ENCODE measurements at places on chromosomes 3 and 15. TPM values are rescaled to one million over a fixed set of nuclear protein-coding genes. Genes with fewer than 3 reads are reported as not detected.

GRCh38 chr15:57375827-57376695 is at the start of gene CGNL1:
TSS of gene CGNL1 (plus strand) at chr15:57376505. CDS start at chr15:57438000, 61,495 bp downstream.
- DNase-seq = no peak

- no peak for DNase-seq
Measured at GRCh38 chr3:187986514-187986934, 167.4 kb upstream of the LPP start.

- no peak for DNase-seq
Measured at GRCh38 chr3:25768851-25769250, 14.4 kb downstream of the NGLY1 start.

DNA sequence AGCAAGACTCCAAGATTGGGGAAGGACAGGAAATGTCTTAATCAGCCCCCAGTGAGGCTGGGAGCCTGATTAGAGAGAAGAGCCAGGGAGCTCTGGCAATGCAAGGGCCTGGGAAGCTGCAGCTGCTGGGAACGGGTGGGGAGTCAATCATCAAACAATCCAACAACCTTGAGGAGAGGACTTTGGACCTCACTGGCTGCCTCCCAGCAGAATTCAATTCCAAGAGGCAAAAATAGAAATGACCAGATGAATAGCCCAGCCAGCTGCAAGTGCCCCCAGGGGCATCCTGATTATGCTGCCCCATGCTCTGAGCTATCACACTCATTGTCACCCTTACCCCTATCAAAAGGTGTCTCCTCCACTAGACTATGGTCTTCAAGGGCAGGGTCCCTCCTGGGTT is 6.1 kb upstream of the HOMER2 start:
- no peak for DNase-seq

DNA sequence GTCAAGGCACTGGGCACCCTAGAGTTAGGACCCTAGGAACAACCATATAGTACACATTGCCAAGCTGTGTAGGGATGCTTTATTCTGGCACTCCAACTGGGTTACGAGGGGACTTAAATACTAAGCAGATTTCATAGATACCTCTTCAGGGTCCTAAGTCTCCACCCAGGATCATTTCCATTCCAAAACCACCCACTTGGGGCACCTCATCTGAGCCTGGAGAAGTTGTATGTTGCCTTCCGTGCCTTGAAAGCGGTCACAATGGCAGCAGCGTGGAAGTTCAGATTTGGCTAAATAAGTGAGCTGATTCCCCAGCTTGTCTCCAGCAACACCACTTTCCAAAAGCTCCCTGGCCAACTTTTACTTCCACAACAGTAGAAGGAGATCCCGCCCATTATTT is 4.6 kb downstream of the TMEM202 start:
- no peak for DNase-seq

GRCh38 chr3:166444336-166444735 is 607.1 kb upstream of the BCHE start:
- DNase-seq = no peak

DNA sequence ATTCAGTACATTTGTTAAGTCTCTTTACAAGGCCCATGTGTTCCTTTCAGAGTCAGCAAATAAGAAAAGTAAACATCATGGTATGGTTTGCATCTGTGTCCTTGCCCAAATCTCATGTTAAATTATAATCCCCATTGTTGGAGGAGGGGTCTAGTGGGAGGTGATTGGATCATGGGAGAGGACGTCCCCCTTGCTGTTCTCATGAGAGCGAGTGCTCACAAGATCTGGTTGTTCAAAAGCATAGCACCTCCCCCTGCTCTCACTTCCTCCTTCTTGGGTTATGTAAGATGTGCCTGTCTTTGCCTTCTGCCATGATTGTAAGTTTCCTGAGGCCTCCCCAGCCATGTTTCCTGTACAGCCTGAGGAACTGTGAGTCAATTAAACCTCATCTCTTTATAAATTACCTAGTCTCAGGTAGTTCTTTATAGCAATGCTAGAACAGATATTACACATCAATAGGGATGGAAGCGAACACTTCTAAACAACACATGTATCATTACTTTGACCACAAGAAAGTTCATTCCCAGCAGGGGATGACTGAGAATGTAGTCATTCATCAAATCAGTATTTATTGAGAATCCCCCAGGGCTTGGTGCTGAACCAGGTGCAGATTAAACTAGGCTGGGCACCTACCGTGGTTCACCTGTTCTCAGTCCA is 4.1 kb downstream of the EFCAB12 start:
- no peak for DNase-seq

DNA sequence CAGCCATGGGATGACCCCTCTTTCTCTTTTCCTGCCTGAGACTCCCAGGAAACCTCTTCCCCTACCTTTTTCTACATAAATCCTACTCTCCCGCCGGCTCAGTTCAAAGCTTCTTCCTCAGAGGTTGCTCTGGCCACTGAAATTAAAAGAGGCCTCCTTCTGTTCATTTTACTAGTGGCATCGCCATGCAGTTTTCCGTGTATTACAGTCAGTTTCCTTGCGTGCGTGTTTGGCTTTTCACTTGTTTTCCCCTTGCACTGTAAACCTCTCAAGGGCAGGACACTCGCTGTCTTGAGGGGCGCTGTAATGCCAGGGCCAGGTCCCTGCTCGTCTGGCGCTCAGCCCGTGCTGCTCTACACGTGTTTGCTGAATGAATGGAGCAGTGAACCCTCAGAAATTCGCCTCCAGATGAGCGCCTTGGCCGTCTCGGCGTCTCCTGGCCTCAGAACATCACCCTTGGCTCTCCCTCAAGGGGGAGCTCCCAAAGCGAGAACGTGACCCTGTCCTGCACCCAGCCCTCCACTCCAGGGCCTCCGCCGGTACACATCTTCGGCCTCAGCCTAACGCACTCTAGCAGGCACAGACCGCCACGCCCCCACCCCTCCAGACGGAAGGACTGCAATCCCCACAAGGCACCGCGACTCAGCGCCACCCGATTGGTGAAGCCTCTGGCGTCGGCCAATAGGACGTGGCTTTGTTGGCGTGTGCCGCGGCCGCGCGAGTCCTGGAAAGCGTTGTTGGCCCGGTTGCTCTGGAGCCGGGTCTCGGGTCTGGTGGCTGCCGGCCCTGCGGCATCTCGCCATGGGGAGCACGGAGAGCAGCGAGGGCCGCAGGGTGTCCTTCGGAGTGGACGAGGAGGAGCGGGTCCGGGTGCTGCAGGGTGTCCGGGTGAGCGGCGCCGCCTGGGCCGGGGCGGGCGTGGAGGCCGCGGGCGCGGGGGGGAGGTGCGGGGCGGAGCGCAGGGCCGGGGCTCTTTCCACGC is at the start of gene CHCHD6:
Gene CHCHD6 (plus strand): TSS at position 729 of the 982 bp plus-strand sequence. CDS start 73 bp downstream, at position 802.
- peak; percentile 93 for DNase-seq

GRCh38 chr3:108501535-108501934 is 8.9 kb downstream of the MYH15 start:
- DNase-seq = no peak

DNA sequence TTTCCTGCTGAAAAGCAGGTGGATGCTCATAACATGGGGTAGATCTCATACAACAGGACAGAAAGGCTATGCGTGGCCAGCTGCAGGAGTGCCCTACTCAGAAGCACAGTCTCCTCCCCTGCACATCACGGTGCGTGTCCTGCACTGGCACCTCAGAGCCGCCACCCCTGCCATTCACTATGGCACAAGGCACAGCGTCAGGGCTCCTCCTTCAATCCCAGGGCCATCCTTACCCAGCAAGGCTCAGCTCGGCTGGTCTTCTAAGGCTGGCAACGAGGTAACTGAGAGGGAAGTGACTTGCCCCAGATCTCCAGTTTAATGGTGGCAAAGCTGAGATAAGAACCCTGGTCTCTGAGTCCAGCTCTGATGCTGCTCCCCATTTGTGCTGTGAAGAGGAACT is 97.1 kb downstream of the CPN2 start:
- no peak for DNase-seq

DNA sequence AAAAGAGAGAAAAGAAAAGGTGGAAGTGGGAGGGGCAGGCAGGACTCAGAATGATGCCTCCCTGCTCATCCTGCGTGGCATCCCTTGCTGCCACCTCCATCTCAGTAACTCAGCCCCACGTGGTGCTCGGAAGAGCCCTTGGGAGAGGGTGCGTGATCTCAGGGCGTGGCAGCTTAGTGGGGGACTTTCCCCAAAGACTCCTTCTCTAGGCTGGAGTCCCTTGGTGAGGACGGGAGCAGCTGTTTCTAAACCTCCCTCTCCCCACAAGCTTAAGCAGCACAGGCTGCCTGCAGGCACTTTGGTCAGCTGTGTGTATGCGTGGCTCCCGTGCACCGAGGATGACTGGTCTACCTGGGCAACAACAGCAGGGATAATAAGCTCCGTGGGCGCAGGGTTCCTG is 7.4 kb upstream of the ANPEP start:
- no peak for DNase-seq

GRCh38 chr3:126212620-126213378 is 32.4 kb upstream of the ALDH1L1 start:
- DNase-seq = peak; percentile 52

DNA sequence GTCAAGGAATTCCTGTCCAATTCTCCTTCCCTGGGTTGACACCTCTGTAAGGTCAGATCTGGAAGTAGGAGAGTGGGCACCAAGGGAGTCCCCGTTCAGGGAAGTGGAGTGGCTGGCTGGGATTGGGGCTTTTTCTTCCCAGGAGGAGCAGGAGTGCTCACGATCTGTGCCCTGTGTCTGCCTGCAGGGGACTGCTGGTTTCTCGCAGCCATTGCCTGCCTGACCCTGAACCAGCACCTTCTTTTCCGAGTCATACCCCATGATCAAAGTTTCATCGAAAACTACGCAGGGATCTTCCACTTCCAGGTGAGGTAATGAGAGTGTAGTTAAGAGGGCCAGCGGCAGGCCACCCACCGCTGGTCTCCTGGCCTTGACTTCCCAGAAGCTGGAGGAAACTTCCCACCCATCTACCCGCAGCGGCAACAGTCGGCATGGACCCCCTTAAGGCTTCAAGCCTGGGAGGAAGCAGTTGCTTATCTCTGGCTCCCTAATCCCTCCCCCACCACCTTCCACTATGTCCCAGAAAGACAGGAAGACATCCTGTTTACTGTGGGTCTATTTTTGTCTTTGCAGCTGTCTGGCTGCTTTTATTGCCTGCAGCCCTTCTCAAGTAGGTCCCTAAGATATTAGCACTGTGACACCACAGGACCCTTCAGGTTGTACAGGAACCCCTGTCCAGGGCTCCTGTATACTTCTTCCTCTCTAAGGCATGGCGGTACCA is 26.8 kb downstream of the CAPN3 start:
- DNase-seq = no peak

DNA sequence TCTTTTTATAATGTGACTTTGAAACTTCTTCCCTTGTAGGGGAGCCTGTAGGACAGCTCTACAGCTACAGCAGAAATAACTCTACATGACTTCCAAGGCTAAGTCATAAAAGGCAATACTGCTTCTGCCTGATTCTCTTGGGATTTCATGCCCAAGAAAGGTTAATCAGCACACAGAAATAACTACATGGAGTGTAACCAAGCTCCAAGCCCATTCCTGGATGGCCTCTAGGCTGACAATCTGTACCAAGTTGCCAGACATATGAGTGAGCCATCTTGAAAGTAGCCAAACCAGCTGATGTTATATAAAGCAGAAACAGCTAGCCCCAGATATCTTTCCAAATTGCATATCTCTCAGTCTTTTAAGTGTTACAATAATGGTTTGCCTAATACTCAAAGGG is 75.8 kb upstream of the OSTN start:
- no peak for DNase-seq

DNA sequence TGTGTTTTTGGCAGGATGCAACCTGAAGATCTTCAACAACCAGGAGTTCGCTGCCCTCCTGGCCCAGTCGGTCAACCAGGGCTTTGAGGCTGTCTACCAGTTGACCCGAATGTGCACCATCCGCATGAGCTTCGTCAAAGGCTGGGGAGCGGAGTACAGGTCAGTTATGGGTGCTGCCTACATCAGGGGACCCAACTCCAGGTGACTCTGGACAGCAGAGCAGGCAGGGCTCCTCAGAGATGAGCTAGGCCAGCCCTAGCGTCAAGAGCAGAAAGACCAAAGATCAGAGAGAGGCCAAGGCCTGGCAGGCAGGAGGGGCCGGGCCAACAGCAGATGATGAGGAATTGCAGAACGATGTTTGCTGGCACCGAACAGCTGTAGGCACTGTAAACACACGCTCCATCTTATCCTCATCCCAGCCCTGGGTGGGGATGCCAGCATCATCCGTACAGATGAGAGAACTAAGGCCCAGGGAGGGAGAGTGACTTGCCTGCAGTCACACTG is 67.1 kb downstream of the AAGAB start:
- no peak for DNase-seq

DNA sequence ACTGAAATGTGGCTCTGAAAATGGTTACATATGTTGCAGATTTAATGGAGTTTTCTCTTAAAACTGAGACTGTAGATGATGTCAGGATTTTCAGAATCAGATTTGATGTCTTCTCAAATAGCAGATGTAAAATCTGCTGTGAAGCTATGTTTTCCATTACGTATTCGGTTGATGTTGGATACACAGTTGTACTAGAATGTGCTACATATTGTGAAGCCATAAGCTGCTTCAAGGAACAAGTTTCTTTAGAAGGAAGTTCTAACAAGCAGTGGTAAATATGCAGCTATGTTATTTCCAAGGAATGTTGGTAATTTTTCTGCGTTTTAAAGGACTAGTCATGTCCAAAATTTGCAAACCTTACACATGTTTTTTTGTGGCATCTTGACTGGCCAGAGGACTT is 197.7 kb downstream of the RBMS3 start:
- DNase-seq = no peak

GRCh38 chr3:145942052-145942451 is 218.9 kb downstream of the PLOD2 start:
- no peak for DNase-seq

- no peak for DNase-seq
Measured at GRCh38 chr3:31760654-31761053, 220.4 kb downstream of the OSBPL10 start.

DNA sequence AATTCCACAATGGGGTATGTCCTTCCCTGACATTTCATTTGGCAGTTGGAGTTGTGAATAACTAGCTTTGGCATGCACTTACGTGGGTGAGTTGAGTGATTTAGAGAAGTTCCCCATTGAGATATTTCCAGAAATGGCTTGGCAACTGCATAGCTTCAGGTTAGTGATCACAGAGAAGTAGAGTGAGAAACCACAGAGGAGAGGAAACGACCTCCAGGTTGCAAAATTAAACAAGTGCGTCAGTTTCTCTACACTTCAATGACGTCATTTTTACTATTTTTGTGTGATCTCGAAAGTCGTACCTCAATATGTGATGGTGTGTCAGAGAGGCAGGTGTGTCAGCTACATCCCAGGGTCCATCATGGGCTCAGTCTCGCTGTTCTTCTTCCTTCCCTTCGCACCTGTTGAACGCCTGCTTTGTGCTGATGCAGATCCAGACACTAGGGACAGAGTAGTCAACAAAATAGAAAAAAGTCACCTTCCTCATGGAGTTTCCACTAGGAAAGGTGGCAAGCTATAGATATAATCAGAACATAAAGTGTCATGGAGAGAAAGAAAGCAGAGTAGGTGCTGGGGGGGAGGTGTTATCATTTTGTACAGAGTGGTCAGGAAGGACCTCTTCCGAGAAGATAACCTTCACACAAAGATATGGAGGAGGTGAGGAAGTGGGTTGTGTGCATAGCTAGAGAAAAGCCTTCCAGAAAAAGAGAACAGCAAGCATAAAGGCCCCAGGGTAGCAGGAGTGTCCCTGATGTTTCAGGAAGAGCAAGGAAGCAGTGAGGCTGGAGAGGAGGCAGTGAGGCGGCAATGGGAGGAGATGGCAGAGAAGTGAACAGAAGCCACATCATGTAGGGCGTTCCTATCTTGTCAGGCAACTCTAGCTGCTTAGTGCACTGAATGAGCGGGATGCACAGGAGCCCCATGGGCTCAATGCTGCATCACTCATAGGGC is 75.6 kb downstream of the MCTP2 start:
- DNase-seq = no peak

TF gene
- not detected for total RNA-seq

LTF gene
- not detected for total RNA-seq

MAP1A gene
- total RNA-seq = 10.0 TPM

TGM5 gene
- not detected for total RNA-seq

AMIGO3 gene
- 2.2 TPM for total RNA-seq

ALG1L2 gene
- total RNA-seq = not detected

Measured in G401 (cell line).